Activated CD4-positive, alpha-beta memory T cell treated with anti-CD3 and anti-CD28 coated beads, Interleukin-2, amount 10 ng/mL, durations not matched to agents 7 days and 5 days (primary cell): ENCODE measurements at places on chromosomes 1 and 21. TPM values are rescaled to one million over a fixed set of nuclear protein-coding genes. Genes with fewer than 3 reads are reported as not detected.
A peak's percentile ranks its signal among the peaks of the same experiment; 100 is the strongest.

ADAM30 gene
- total RNA-seq, result not detected

GRCh38 chr21:40731206-40731605 lies 115.8 kb downstream of the DSCAM start:
- no peak for DNase-seq

DNA sequence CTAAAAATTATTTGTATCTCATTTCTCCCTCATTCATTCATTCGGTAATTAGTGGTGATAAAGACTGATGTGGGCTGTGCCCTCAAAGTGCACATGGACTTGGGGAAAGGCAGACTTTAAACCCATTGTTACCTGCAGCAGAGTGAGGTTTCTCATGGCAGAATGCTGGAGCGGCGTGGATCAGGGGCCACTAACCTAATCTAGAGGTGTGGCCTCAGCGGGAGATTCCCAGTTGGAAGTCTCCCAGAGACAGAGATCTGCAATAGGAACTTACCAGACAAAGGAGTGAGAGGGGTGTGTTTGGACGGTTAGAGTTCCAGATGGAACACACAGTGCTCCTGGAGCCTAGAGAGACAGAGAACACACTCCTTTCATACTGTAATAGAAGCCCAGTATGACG lies 73.5 kb downstream of the VPS26C start:
- DNase-seq, result no peak

DNA sequence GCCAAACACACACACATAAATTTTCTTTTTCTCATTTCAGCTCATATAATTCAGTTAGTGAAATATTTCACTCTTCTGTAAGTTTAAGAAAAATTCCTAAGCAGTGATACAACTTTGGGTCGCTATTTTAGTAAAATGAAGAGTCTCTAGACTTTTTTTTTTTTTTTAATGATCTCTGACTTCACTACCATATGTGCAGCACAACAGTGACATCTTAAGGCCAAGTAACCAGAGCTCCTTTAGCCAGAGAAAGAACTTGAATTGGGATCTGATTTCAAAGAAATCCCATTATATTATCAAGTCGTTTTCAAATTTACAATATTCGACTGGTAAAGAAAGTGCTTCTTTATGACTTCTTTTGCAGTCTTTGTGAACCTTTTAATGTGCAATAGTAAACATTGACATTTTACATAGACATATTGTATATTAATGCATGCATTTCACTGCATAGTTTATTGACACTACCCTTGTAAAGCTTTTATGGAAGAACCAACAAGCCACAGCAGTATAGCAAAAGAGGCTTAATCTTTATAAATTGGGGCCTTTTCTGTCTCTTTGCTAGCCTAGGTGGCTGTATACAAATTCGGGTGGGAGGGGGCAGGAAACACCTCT lies 62.2 kb downstream of the LRRC40 start:
- no peak for DNase-seq

GRCh38 chr1:40693425-40693824 lies 1.9 kb downstream of the NFYC start:
- no peak for DNase-seq

DNA sequence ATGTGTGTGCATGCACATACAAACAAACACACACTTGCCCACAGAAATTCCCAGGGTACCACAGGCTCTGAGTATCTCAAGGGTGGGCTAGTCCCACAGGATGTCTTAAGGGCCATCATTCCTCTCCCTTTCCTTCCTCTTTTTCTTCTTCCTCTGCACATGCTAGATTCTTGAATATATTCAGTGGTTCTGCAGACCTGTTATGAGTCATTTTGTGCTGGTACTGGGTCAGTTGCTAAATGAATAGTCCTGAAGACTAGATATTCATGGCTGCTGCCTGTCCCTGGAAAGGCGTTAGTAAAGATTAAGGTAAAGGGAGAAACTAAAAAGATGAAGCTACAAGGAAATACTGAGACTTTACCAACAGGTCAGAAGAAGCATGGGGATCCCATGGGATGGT lies 256.7 kb upstream of the KIAA0040 start:
- DNase-seq, result no peak

DNA sequence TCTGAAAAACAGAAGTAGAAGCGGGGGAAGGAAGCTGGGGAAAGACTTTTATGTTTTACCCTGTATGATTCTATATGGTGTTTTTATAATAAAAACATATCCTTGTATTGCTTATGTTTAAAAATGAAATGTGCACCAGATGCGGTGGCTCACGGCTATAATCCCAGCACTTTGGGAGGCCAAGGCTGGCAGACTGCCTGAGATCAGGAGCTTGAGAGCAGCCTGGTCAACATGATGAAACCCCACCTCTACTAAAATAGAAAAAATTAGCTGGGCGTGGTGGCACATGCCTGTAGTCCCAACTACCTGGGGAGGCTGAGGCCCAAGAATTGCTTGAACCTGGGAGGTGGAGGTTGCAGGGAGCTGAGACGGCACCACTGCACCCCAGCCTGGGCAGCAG lies 155.4 kb downstream of the SMYD3 start:
- DNase-seq, result no peak

DNA sequence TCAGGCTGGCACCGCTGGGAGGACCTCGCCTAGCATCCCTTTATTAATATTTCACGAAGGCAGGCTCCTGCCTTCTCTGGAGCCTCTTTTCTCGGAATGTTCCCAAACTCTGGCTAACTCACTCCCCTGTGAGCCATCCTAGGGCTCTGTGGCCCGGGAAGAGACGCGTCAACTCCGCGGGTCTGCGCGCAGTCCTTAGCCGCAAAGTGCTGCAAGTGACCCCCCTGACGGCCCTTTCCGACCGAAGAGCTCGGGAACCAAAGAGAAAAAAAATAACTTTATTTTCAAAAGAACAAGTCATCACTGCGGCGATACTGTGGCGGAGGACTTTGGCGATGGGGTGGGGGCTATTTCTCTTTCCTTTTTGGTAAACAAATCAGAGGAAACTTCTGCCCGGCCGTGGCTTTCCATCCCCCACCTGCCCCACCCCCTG lies 14.6 kb downstream of the NR5A2 start:
- DNase-seq, result no peak

GRCh38 chr1:41884256-41885230 lies 34.2 kb downstream of the HIVEP3 start:
- no peak for DNase-seq

ACTA1 gene
- not detected for total RNA-seq

DNA sequence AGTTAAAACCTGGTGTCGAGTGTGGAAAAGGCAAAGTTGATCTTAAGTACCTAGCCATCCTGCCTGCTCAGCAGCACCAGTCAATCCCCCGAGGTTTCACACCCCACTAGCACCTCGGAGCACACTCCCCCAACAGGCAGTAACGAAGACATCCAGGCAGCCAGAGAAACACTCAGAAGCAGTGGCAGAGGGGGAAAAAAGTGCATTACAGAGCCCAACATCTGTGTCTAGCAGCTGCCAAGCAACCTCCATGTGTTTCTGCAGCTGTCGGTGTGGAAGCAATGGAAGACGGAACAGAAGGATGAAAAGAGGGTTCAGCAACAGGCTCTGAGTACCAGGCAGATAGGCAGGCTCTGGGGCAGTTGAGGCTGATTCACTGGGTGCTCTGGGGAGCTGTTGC lies 73.4 kb upstream of the PROX1 start:
- DNase-seq, result no peak

GPX7 gene
- 21.2 TPM for total RNA-seq

SHISA4 gene
- 0.55 TPM for total RNA-seq

- no peak for DNase-seq
Measured at GRCh38 chr21:27569831-27570230, 602.9 kb upstream of the ADAMTS5 start.

DNA sequence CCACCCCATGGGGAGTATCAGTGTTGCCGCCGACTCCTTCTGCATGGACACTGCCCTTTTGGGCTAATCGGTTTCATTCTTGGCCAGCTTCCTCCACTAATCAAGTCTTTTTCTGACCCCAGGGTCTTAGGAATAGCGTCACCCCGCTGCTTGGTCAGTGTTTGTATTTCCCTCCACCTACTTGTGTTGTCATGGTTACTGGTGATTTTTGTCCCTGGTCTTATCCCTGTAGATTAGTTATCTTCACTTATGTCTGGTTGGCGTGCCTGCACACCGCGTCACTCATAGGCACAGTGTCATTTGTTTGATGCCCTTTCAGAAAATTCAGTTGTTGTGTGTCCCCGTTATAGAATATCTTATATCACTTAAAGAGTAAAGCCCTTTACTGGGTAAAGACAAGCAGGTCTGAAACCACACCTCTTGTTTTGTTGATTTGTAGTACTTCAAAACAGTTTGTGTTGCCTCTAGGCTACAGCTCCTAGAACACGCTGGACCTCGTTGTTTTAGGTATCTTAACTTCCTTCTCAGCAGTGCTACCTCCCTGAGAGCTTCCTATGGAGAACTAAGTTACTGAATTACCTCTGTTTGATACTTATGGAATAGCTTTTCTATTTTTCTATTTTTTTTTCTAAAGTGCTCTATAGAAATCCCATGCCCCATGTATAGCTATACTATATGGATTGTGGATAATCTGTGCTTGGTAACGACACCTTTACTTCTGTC lies 868 bp downstream of the PPP1R12B start:
- peak; percentile 23 for DNase-seq

- peak; percentile 61 for DNase-seq
Measured at GRCh38 chr1:27605796-27606707, 2.1 kb upstream of the AHDC1 start.

DNA sequence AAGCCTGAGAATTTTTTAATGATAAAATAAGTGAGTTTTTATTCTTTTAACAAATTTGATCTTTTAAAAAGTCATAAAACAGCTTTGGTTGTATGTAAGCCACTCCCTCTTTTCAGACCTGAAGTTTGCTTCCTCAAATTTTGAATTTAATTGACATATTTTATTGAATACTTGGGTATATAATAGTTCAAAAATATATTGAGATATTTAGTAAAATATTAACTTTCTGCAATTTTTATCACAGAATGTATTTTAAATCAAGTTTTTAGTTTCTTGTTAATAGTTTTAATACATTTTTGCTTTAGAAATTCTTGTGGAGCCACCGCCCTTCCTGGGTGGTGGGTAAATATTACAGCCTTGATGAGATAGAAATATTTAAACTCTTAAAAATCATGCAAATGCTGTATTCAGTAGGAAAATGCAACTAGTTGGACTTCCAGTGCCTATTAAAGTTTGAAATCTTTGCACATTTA lies 867 bp downstream of the PTPRC start:
- no peak for DNase-seq

GRCh38 chr1:1941868-1942752 lies 23.0 kb upstream of the TMEM52 start:
- no peak for DNase-seq

DNA sequence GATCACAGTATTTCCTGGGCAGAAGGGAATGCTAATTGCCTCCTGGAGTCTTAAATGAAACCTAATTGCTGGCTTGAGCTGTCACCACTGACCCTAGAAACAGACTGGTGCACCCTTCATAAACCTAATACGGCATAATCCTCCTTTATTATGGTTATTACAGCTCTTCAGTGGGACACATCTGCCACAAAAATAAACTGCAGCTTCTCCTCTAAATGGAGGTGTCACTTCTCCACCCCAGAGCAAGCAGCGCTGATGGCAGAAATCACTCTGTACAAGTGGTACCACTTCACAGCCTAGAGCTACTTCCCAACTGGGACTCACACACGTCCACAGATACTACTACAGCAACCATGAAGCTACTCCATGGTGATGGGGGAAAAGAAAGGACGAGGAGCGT lies 11.1 kb downstream of the PTPN14 start:
- DNase-seq, result no peak

DNA sequence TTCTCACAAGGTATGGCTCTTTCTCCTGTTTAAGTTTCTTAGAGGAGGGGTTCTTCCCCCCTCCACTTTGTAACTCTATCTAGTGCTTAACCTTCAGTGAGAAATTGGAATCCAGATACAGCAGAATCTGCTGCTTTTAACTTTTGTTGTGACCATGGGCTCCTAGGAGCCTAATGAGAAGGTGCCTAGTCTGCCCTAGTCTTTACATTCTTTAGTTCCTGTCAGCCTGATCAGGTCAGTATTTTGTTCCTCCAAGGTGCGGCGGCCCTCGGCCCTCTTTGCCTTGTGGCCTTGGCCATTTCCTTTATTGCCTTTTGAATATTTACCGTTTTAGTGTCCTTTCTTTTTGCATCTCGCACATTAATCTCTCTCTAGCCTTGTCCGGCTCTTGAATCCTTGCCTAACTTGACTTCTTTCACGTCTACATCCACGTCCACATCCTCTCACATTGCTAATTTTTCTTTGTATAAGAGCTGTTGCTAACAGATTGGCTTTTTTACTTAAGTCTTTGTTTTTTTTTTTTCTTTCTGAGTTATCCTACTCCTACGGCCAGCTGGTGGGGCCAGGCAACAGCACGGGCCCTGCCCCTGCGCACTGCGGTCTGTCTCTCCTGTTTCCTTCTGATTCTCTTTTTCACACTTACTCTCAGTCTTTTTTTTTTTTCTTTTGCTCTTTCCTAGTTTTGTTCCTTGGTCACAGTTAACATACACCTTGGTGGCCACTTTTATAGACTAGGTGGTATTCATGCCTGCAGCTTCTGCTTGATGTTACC lies 49.0 kb downstream of the SFPQ start:
- DNase-seq, result no peak

PERM1 gene
- not detected for total RNA-seq

GRCh38 chr1:238138059-238138626 lies 247.4 kb upstream of the ZP4 start:
- no peak for DNase-seq

GRCh38 chr1:36346741-36347370 lies 23.4 kb upstream of the EVA1B start:
- no peak for DNase-seq

CACNA1S gene
- not detected for total RNA-seq

ADAMTS4 gene
- 0.83 TPM for total RNA-seq

DNA sequence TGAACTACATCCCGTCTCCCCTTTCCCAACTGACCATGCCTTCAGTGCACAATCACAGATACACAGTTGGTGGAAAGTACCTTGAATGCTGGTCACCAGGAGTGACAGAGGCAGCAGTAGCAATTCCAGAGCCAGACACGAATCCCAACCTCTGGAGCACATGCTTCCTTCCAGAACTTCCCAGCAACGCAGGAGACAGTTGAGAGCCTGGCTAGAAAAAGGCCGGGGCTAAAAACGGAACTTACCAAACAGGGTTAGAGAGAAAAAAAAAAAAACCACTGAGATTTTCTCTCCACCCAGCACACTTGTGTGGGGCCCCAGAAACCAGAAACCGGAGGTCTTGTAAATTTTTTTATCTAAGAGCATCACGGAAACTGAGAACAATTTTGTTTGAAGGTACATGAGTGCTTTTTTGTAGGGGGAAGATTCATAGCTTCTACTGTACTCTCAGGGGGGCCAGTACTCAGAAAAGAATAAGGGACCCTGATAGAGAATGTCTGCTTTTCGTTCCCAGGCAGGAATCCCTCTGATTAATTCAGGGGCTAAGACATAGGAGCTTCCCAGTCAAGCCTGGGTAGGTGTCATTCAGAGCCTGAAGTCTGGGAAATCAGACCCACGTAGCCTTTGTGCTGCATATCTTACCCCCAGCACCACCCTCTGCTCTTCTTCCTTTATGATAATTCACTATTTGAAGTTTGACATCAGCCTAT lies at the start of gene CD48:
TSS of gene CD48 (minus strand) at position 221 of the 710 bp plus-strand sequence. CDS start at position 162, 59 bp downstream.
- DNase-seq, result peak; percentile 61

RFX5 gene
- total RNA-seq, result 99.3 TPM

LAD1 gene
- total RNA-seq, result not detected

FAM163A gene
- total RNA-seq, result not detected

GRCh38 chr21:45542667-45543370 lies 579 bp upstream of the SLC19A1 start:
- peak; percentile 16 for DNase-seq
